Stimulated activated CD8-positive, alpha-beta memory T cell treated with anti-CD3 and anti-CD28 coated beads, Interleukin-7, amount 100 ng/mL, for 1 hour (primary cell): ENCODE measurements at places on chromosomes 3 and 15.

DNA sequence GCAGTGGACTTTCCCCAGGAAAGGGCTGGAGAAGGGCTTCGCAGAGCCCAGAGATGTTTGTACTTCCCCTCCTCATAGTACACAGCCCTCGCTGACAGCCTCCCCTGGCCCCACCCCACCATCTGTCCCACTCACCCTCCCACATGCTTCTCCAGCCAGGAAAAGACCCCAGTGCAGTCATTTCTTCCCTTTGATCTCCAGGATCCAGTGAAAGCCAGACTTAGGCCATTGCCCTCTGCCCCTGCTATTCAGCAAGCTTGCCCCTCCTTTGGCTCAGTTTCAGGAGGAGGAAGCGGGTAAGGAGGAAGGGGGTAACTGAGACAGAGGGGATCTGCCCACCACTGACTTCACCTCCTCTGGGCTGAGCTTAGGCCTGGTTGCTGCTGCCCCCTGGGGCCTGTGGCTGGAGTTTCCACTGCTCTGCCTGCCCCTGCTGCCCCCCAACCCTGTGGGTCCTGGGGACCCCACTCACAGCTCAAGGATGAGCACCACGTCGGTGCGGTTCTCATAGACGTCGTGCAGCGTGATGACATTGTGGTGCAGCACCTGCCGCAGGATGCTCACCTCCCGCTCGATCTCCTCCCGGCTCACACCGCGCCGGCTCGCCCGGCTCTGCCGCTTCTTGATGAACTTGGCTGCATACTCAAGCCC is 63.1 kb downstream of the DAPK2 start:
- no peak for DNase-seq

GRCh38 chr3:117129516-117129915 is 419.9 kb downstream of the TUSC7 start:
- DNase-seq: no peak

- DNase-seq: no peak
Observed at GRCh38 chr15:95922431-95922830, 408.1 kb upstream of the NR2F2 start.

- DNase-seq: no peak
Observed at GRCh38 chr15:52186651-52187486, 4.3 kb downstream of the GNB5 start.

DNA sequence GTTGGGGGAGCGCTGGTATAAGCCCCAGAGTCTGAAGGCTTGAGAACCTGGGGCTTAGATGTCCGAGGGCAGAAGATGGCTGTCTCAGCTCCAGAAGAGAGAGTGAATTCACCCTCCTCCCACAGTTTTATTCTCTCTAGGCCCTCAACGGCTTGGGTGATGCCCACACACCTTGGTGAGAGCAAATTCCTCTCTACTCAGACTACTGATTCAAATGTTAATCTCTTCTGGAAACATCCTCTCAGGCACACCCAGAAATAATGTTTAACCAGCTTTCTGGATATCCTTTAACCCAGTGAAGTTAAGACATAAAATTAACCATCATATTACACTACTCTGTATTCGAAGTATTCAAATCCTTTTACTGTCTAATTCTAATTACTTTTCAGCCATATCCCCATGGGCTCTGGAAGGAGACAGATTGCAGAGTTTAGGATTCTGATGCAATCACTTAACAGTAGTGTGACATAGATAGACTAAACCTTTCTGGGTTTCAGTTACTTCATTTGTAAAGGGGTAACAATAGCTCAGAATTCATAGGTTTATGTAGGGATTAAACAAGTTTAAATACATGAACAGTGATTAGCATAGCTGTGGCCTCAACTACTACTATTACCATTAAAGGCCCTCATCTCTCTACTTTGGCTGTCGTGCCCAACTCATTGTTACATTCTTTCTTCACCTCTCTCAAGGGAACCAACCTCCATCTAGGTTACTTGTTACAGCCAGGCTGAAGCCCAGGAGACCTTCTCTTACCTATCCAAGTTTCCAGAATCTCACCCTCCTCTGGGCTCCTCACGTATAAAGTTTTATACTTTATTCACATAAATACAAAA is 25.7 kb upstream of the ANO10 start:
- DNase-seq: no peak

GRCh38 chr3:71011565-71012287 is 571.8 kb downstream of the FOXP1 start:
- DNase-seq: no peak

GRCh38 chr3:110066206-110066605 is 728.9 kb upstream of the DPPA4 start:
- no peak for DNase-seq

DNA sequence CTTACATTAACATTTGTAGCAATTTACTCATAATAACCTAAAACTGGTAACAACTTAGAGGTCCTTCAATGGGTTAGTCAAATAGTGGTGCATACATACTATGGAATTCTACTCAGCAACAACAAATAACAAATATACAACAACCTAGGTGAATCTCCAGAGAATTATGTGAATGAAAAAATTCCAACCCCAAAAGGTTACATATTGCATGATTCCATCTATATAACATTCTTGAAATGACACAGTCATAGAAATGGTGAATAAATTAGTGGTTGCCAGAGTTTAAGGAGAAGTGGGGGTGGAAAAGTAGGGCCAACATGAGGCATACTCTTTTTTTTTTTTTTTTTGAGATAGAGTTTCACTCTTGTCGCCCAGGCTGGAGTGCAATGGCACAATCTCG is 12.7 kb upstream of the SNTN start:
- no peak for DNase-seq
